ENCODE measurements at places on chromosomes 5 and 9. TPM values are rescaled to one million over a fixed set of nuclear protein-coding genes. Genes with fewer than 3 reads are reported as not detected.

The SPINK13 gene
- not detected for total RNA-seq

The SNCAIP gene
- 1.1 TPM for total RNA-seq

- H3K4me1 ChIP-seq, result no peaks in the 10 kb centered on the region
- no peaks in the 10 kb centered on the region for H3K36me3 ChIP-seq
- peak; percentile 16 for DNase-seq
- H3K27ac ChIP-seq, result no peak overlapping the region
- no peaks in the 10 kb centered on the region for H3K27me3 ChIP-seq
- no peak overlapping the region for H3K4me3 ChIP-seq
These were observed 11.7 kb upstream of the OR1J2 start for GRCh38 chr9:122498883-122499288.

DNA sequence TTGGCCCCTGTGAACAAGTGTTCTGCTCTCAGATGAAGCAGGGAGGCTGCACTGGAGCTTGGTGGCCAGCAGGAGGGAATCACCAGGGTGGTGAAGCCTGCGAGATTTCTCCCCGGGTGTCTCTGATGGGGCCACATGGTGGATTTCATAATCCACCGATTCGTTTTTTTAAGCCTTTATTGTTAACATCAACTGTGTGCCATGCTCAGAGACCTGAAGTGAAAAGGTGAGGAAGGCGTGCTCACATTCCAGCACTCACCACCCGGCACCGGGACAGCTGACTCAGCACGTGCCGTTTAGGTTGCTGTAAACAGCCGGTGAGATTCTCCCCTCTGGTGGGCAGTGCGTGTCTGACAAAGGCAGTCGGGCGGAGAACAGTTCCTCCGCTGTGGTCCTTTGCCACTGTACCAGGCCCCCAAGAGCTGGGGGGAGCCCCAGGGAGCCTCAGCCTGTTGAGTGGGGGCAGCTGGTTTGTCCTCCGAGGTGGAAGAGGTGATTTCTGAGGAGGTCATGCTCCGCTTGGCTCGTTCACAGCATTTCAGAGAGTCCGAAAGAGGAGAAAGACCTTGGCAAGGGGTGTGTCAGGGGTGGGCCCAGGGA is 12.7 kb upstream of the AHRR start:
- no peak overlapping the region for H3K4me3 ChIP-seq
- H3K27ac ChIP-seq, result no peak overlapping the region
- no peaks in the 10 kb centered on the region for H3K27me3 ChIP-seq
- H3K4me1 ChIP-seq, result no peaks in the 10 kb centered on the region
- peaks cover 7% of the 10 kb centered on the region for H3K36me3 ChIP-seq

The PRUNE2 gene
- 5.9 TPM for total RNA-seq
